Activated CD4-positive, alpha-beta T cell treated with anti-CD3 and anti-CD28 coated beads for 48 hours (primary cell): ENCODE measurements at places on chromosomes 13 and 19.

- DNase-seq, result no peak
Measured at GRCh38 chr13:107329991-107330390, 762.1 kb upstream of the ARGLU1 start.

DNA sequence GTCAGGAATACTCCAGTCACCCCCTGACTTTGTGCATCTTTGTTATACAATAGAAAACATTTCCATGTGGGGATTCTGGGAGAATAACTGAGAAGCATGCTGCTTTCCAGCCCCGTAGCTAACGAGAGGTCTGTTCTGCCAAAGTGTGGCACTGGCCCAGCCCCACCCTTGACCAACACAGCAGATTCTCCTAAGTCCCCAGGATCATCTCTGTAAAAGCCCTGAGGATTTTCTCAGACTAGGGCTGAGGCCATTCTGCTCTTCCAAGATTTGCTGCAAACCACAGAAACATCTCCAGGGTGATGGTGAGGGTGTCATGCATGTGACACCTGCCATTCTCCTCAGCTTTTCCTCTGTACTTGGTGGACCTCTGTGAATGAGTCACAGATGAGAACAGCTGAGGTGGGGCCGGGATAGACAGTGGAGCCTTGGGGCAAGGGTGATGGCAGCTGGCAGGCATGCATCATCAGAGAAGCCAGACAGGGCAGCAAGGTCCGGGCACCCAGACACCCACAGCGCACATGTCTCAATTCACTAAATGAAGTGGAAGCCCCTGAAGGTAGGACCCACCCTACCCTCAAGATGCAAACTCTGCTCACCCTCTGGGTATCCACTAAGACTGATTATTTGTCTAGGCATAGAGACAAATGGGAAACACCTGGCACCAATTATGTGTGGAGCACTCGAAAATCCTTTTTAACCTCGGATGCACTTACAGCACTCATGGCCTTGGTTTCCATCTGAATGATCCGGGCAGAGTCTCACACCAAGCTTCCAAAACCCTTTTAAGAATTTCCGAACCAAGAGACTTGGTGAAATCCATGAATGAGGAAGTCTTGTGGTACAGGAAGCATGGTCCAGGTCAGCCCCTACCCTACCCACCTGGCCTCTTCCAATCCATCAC lies 20.1 kb upstream of the DOCK9 start:
- peak; percentile 34 for DNase-seq

- peak; percentile 63 for DNase-seq
Measured at GRCh38 chr19:1068009-1069001, 1.3 kb downstream of the ARHGAP45 start.

- DNase-seq, result no peak
Measured at GRCh38 chr19:48624791-48625723, 5.8 kb downstream of the SPHK2 start.

DNA sequence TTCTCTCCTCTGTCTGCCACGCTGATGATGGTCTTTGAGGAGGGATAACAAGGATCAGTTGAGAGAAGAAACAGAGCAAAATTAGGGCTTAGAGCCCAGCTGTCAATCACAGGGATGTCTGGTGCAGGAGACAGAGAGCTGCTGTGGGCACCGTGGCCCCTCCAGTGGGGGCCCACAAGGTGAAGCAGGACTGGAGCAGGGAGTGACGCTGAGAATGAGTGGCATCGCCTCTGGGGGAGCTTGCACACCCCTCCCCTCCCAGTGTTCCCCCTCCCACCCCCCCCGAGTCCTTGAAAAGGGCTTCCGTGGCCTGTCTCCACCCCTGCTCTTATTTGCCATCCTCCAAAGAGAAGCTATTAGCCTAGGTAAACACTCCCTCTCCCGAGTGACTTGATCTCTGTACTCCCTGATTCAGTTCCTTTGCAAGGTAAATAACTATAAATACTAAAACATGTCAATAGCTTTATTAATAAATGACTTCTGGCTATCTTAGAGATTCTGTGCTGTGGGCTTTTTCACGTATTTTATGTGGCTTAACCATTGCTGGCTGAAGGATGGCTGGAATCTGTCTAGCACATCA lies 440.0 kb downstream of the ZNF536 start:
- no peak for DNase-seq

- DNase-seq, result peak; percentile 31
Measured at GRCh38 chr13:108595436-108596274, 33.8 kb upstream of the MYO16 start.

- DNase-seq, result no peak
Measured at GRCh38 chr19:7739211-7739755, 7.4 kb upstream of the CLEC4G start.

DNA sequence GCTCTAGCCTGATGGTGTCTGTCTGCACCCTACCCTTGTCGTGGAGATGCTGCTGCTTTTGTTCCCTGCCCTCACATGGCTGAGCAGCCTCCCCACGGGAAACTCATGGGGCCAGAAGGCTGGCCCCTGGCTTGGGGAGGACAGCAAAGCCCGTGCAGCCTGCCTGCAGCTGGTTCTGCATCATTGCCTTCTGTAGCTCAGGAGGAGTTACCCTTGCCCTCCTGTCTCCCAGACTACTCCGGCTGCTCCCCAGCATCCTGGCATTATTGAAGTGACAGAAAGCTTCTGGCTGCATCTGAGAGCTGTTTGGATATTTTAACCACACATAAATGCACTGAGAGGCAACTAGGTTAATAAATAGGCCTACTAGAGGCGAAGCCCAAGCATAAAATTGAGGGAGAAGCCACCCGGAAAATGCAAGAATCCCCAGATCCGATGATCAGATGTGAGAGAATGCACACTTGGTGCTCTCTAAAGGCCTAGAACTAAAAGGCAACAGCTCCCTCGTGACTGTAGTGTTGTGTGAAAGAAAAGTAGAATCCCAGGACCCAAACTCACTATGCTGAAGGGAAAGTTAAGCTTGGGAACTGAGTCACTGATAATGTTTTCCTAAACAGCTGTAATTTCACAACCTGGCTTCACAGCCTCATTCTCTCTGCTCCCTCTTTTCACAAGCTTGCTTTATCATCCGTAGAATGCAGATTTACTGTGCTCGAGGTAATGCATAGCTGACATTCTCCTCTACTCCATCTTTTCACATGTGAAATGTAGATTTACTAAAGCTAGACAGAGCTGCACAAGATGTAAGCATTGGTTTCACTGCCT lies 110.8 kb downstream of the TNFRSF19 start:
- no peak for DNase-seq

GRCh38 chr13:36193151-36193855 lies 21.1 kb downstream of the SOHLH2 start:
- DNase-seq, result no peak

- DNase-seq, result no peak
Measured at GRCh38 chr19:12790628-12791344, 500 bp upstream of the JUNB start.

- no peak for DNase-seq
Measured at GRCh38 chr13:110882972-110883371, 31.9 kb downstream of the ANKRD10 start.

DNA sequence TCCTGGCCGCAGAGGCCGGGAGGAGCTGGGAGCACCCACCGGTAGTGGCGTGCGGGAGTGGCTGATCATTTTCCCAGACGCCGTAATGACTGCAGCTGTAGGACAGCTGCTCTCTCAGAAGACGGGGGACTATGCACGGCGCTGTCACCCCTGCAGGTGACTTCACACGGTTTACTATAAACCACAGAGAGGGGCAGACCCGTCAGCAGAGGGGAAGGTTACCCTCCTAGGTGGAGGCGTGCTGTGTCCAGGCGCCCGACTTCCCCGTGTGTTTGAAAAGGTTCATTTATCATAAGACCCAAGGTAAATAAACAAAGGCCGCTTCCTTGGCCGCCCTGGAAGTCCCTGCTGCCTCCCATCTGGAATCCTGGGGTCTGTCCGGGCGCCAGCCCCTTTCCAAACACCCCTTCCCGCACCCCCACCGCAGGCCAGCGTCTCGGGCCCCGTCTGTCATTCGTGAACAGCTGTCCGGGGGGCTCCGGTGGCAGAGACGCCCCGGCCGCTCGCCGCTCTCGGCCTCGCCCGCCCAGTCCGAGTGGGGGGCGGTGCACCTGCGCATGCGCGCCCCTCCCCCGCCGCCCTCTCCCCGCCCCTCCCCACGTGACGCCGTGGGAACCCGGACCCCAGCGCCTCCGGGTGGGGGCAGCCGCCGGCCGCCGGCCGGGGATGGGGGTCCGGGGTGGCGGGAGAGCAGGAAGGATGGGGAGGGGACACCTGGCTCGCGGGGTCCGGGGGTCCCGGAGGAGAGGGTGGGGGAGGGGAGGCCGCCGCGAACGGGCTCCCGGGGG lies 915 bp downstream of the SHC2 start:
- peak; percentile 36 for DNase-seq

GRCh38 chr19:29545866-29546582 lies 20.2 kb downstream of the VSTM2B start:
- no peak for DNase-seq

GRCh38 chr13:53174545-53174944 lies 145.9 kb downstream of the OLFM4 start:
- no peak for DNase-seq

DNA sequence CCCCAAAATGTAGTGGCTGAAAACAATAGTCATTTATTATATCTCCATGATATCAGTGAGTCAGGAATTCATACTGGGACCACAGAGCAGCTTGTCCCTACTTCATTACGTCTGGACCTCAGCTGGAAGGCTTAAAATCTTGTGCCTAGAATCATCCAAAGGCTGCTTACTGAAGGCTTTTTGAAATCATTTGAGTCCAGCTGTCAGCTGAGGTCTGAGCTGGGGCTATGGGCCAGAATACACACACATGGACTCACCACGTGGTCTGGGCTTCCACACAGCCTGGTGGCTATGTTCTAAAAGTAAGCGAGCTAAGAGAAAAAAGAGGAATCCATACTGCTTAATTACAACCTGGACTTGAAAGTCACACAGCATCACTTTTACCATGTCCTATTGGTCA lies 209.2 kb downstream of the KCTD12 start:
- DNase-seq, result no peak

DNA sequence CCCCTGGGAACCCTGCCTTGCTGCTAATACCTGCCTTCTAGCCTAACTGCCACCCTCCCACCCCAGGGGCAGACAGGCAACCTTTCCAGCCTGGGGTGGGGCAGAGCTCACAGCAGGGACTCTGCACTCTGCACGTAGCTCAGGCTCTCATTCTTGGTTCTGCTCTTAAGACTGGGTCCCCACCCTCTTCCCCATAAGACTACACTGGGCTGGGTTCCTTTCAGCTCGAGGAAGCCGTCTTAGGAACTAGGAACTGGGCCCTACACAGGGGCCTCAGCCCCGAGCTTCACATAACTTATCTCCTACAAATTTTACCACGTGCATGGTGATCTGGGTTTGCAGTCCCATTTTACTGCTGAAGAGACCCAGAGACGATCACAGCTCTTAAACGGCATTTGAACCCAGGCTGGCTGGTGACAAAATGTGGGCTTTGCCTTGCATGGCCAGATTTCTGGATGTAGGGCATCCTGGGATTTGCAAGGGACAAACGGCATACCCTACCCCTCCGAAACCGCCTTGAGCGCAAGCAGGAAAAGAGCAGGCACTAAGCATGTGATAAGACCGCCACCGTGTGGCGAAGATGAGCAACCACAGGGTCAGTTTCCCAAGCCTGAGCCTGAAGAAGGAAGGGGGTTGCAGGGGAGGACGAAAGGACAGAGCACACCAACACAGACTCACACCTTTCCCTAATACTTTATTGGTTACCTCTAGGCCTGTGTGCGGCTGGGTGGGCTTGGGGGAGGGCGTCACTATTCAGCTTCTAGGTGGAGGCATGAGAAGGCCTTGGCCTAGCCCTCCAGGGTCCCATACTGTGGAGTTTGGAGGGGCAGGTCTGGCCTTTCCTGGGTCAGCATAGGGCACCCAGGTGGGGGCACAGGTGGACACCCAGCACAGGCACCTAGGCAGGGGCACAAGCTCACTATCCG lies 5.1 kb downstream of the JUNB start:
- DNase-seq, result peak; percentile 83

DNA sequence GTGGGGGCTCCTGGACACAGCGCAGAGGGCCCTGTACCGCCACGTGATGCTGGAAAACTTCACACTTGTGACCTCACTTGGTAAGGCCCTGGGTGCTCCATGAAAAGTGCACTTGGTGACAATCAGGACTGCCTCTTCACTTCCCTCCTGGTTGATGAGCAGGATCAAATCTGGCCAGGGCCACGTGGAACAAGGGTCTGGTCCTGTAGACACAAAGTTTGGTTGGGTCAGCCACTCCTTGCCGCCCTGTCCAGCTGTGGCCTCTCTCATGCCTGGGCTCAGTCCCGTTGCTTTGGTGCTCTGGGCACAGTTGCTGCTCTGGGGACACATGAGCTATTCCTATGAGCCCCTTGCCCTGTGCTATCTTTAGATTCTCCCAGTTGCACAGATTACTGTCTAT lies 2.3 kb downstream of the ZNF324B start:
- DNase-seq, result no peak

GRCh38 chr13:50548586-50548985 lies 294.9 kb downstream of the DLEU7 start:
- no peak for DNase-seq

- no peak for DNase-seq
Measured at GRCh38 chr19:44848036-44848811, 2.1 kb downstream of the NECTIN2 start.

DNA sequence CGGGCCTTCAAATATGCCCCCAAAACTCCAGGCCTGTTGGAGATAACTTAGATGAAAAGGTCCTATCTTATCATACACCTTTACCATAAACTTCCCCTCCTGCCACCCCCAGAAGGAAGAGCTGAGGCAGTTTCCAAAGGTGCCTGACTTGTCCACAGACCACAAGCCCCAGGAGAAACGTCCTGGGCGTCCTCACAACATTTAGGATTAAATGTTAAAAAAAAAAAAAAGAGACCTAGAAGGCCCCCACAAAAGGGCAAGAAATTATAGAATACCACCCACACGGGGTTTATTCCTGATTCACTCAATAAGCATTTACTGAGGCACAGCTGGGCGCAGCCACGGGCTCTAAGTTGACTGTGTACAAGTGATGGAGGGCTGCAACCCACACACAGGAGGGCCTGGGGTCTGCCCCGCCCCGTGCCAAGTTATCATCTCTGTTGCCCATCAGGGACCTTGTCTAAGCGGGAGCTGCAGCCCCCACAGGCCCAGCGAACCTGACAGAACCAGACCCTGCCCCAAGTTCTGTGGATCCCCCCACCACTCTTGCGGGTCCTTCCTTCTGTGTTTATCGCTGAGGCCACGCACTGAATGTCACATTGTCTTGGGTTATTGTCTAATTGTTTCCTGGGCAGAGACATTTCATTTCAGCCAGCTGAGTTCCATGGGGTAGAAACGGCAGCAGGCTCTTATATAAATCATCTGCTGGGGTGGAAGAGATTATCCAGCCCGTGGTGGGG lies 83.0 kb upstream of the TM9SF2 start:
- DNase-seq, result peak; percentile 55

DNA sequence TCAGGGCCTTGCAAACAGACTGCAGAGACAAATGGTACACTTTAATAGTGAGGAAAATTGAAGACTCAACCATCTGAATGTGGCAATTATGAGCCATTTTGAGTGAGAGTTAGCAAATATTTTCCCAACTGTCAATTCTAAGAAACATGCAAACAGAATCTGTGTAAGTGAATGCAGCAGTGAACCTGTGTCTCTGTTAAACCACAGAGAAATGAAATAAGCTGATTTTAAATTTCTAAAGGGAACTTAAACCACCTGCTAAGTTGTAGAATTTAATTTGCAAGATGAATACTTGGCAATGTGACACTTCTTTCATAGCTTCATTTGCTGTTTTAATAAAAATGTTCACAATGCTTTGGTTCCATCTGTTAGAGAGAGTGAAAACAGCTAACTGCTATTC lies 42.0 kb upstream of the TDRD3 start:
- no peak for DNase-seq

- no peak for DNase-seq
Measured at GRCh38 chr13:93778548-93778947, 551.9 kb downstream of the GPC6 start.
